ENCODE measurements at places on chromosomes 6 and 20.

GRCh38 chr6:158924499-158925455 lies 75.2 kb downstream of the RSPH3 start:
- DNase-seq: no peak

DNA sequence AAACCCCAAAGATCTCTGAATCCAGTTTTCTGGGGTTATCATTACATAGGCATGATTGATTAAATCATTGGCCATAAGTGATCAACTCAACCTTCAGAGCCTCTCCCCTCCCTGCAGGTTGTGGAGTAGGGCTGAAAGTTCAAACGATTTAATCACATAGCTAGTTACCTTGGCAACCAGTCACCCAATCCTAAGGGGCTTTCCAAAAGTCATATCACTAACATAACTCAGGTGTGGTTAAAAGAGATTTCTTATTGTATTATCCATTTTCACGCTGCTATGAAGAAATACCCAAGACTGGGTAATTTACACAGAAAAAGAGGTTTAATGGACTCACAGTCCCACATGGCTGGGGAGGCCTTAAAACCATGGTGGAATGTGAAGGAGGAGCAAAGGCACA lies 935.1 kb upstream of the SLC35B3 start:
- DNase-seq: no peak

DNA sequence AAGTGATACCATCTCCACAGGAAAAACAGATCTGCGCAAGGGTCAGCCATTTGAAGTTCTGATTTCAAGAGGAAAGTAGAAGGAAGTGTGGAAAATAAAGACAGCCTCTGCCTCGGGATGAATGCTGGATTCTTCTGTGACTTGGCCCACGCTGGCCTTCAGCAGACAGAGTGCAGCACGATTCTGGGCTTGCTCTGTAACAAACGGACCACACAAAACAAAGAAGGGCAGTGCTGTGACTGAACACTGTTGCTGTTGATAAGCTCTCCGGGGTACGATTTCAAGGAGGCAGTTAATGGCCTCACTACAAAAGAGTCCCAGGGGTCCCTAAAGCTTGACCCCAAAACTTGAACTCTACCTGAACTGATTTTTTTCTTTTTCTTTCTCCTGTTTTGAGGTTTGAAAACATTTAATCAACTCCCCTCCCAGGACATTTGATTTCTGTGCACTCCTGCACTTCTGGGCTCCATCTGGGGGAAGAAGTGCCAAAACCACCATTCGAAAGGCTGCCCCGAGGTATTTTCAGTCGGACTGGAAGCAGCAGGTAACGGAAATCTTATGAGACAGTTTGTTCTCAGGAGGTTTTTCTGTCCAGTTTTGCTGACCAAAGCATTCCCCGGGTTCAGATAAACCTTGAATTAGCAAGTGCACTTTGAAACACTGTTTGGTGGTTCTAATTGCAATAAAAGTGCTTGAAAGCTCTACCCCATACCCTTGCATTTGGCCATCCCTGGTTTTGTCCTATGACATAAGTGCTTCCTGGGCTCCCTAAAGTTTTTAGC lies 189.6 kb downstream of the MYLK4 start:
- peak; percentile 16 for DNase-seq

DNA sequence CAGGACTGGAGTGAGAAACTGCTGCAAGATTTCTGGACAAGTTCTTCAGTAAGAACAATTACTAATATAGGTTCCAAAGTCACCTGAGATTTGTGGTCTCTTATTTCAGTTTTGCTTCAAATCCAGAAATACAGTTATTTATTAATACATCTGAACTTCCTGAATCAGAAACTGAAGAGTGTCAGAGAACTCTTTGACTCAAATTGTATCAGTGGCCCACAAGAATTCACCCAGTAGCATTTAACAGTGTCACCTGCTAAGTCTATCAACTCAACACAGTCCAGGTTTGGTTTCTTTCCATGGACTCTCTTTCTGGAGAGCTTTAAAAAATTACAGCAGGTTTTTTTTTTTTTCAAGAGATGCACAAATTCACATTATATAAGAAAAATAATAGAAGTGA lies 18.8 kb upstream of the NHSL1 start:
- DNase-seq: no peak

- no peak for DNase-seq
These were observed 32.3 kb upstream of the CITED2 start for GRCh38 chr6:139406577-139407343.

GRCh38 chr6:150899231-150899630 lies 33.7 kb downstream of the MTHFD1L start:
- DNase-seq: no peak

GRCh38 chr20:2524709-2525506 lies 11.5 kb upstream of the TMC2 start:
- peak; percentile 20 for DNase-seq

DNA sequence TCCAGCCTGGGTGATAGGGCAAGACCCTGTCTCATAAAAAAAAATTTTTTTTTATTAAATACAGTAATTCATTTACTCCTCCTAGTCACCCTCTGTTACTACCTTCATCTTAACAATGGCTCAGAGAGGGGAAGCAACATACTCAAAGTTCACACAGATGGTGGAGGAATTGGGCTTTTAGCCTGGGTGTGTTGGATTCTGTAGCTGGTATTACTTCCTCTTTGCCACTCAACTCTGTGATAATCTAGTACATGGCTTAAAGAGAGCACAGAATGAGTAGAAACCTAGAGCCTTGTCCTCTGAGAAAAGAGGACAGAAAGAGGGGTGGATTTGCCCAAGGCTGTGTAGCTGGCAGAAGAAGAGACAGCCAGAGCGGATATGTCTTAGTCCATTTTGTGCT lies 96.6 kb downstream of the DLGAP4 start:
- DNase-seq: no peak

GRCh38 chr6:7541175-7542064 lies at the start of gene DSP:
Gene DSP (plus strand): TSS chr6:7541671. CDS start chr6:7541916, 245 bp downstream.
- DNase-seq: no peak

DNA sequence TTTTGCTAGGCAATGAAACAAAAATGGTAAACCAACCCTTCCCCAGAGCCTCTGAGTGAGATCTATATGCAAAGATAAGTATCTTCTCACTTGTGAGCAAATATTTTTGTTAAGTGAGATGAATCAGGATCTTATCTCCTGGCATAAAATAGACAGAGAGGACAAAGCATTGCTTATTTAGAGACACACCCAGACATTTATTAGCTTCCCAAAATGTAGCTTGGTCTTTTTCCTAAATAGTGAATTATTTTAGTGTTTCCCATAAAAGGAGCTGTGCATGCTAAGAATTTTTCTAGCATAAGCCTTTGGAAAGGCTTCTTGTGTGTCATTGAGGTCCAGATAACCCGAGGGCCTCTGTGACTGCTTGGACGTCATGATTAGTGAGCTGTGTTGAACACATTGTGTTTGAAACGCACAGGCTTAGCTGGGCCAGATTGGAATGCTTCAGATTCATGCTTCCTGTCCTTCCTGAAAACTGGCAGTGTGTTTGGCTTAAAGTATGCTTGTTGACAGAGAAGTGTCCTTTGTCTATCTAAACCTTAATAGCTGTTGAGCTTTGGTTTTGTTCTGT lies 16.5 kb downstream of the MTHFD1L start:
- no peak for DNase-seq

DNA sequence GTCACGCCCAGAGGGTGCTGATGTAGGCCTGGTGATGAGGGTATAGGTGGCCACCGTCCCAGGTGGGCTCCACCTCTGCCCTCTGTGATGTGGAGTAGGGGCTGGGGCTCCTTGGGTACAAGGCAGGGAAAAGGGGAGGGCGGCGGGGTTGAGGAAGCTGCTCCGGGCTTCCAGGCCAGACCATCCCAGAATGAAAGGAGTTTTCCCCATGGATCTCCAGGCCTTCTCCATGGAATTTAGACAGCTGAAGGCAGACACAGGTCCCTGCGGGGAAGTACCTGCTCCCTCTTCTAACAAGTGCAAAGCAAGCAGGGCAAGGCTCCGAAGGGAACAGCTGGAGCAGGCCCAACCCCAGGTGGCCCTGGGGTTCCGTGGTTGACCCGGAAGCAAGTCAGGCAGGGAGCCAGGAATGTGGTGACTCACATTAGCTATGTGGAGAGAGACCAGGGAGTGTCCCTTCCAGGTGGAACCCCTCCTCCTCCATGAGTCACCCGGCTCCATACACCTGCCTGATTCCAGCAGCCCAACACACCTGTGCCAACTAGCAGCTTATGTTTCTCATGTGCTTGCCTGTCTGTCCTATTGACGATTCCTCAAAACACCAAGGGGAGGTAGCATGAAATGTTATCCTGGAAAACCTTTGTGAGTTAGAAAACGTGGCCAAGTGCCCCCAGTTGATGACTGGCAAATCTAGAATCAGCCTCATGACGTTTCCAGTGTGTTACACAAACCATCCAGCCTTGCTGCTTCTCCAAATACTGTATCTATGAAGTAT lies 59.7 kb upstream of the SNX9 start:
- no peak for DNase-seq

- no peak for DNase-seq
These were observed 14.5 kb upstream of the KCNK5 start for GRCh38 chr6:39243809-39244208.

- no peak for DNase-seq
These were observed 290.8 kb downstream of the ZNF217 start for GRCh38 chr20:53302695-53303412.

DNA sequence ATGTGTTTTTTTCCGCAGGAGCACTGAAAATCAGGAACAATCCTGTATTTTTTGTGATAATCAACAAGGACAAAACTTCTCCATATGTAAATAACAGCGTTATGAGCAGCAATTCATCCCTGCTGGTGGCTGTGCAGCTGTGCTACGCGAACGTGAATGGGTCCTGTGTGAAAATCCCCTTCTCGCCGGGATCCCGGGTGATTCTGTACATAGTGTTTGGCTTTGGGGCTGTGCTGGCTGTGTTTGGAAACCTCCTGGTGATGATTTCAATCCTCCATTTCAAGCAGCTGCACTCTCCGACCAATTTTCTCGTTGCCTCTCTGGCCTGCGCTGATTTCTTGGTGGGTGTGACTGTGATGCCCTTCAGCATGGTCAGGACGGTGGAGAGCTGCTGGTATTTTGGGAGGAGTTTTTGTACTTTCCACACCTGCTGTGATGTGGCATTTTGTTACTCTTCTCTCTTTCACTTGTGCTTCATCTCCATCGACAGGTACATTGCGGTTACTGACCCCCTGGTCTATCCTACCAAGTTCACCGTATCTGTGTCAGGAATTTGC lies at the start of gene TAAR6:
TSS of gene TAAR6 (plus strand) at position 102 of the 557 bp plus-strand sequence. CDS start at position 102, 0 bp downstream.
- peak; percentile 80 for DNase-seq

GRCh38 chr6:160462551-160463109 lies 114.5 kb downstream of the SLC22A3 start:
- DNase-seq: no peak

DNA sequence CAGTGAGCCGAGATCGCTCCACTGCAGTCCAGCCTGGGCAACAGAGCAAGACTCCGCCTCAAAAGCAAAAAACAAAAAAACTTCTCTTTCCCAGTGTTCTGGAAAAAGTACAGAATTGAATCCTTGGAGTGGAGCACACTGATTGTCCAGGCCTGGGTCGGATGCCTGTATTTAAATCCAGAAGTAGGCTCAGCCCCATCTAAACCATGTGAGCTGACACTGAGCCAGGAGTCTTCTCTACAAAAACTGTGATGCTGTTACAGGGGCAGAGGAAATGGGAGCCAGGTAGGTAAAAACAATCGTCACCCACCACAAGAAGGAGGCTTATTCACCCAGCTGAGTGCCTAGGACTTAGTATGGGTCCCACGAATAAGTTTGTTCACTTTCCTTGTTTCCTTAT lies 43.0 kb upstream of the PTPN1 start:
- no peak for DNase-seq

DNA sequence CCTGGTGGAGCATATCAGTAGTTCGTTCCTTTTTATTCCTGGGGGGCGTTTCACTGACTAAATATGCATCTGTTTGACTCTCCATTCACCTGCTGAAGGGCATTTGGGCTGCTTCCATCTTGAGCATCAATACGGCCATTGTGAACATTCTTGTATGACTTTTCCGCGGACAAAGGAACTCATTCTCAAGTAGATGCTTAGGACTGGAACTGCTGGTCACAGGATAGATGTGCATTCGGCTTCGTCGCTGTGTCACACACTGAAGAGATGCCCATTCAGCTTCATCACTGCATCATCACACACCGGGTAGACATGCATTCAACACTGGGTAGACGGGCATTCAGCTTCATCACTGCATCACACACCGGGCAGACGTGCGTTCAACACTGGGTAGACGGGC lies 95.3 kb downstream of the TAF4 start:
- peak; percentile 80 for DNase-seq

- DNase-seq: peak; percentile 22
These were observed 88.6 kb downstream of the MCHR2 start for GRCh38 chr6:99905209-99906106.

GRCh38 chr6:36000451-36000850 lies 24.0 kb downstream of the SLC26A8 start:
- no peak for DNase-seq

DNA sequence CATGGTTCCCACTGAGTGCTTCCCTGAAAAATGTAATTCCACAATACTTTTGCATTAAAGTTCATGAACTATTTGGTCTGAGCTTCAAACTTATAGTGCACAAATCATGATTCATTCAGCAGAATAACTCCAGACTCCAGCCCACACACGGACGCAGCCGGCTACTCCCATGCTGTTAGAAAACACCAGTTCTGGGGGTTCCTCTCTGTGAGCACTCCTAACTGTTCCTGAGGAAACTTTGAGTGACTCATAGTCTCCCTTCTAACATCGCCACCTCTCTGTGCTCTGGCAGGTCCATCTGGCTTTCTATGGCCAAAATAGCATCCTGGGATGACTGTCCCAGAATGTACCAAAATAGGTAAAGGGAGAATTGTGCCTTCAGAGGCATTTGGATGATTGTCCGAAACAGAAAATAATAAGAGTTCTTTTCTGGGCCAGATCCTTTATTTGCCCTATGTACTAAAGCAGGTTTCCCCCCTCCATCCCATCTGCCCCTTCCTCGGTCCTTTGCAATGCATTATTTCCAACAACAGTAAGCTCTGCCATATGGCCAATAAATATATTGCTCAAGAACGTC lies 32.3 kb upstream of the LY86 start:
- DNase-seq: no peak

- no peak for DNase-seq
These were observed 310.0 kb upstream of the SPTLC3 start for GRCh38 chr20:12698817-12699216.

DNA sequence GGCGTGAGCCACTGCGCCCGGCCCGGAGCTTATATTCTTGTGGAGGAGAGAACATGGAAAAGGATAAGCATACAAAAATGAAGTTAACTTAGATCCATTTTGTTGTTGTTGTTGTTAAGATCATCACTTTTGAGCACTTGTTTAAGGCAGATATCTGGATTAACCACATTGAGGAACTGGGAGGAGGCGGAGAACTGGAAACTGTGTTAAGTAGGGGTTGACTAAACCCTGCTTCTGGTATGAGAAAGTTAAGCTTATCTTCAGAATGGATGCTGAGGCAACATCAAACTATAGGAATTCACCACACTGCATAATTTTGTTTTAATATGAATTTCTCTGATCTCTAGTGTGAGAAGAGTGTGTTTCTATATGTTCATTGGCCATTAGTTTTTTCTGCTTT lies 57.6 kb downstream of the GCNT2 start:
- no peak for DNase-seq

GRCh38 chr6:17633465-17634188 lies 33.5 kb downstream of the FAM8A1 start:
- DNase-seq: no peak
